Retina (tissue), 1 donor: ENCODE measurements at places on chromosomes 4 and X.

DNA sequence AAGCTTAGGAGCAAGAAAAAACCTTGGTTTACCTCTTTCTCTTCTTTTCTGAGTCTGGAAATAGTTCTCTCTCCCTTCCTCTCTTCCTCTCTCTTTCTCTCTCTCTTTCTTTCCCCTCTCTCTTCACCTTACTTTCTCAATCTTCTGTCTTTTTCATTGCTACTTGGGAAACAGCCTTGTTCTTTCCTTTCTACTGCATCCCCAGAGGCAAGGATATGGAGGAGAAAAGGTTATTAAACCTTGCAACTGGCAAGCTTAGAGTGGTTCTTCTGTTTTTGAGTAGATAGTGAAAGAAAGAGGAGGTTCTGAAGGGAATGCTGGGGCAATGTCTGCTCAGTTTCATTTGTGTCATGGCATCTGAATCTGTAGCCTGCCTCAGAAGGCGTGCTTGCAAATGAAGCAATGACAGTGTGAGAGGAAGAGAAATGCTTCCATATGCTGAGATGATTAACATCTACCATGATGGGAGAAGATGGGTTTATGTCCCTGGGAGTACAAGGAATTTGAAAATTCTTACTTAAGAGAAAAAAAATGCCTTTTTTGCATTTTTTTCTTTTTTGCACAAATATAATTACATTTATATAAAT is 190.6 kb downstream of the CEP135 start:
- no peak for DNase-seq

DNA sequence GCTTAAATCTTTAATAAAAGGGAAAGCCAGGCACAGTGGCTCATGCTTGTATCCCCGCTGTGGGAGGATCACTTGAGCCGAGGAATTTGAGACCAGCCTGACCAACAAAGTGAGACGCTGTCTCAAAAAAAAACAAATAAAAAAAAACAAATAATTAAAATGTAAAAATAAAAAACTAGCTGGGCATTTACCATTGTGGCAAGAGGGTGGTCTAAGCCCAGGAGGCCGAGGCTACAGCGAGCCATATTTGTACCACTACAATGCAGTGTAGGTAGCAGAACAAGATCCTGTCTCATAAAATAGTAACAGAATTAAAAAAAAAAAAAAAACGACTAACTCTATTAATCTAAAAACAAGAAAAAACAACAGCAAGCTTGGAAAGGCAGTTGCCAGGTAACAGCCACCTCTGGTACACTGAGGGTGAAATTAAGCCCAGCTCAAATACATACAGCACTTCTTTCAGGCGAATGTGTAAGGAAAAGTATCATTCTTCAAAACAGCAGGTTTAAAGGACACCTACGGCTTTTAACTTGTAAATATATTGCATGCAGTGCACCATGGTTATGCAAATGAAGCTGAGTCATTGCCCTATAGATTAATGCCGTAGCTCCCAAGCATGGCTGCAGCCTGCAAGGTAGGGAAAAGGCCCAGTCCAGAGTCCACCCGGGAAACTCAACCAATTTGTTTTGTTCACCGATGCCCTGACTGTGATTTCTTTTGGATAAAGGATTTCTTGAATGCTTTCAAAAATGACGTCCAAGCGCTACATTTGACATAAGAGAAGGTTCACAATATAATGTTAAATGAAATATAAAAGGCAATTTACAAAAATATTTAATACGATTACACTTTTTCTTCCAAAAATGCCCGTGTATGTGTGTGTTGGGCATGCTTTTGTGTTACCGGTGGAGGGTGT is 14.5 kb upstream of the TXLNG start:
- peak; percentile 21 for DNase-seq

GRCh38 chr4:67035986-67036385 is 509.3 kb downstream of the CENPC start:
- no peak for DNase-seq

DNA sequence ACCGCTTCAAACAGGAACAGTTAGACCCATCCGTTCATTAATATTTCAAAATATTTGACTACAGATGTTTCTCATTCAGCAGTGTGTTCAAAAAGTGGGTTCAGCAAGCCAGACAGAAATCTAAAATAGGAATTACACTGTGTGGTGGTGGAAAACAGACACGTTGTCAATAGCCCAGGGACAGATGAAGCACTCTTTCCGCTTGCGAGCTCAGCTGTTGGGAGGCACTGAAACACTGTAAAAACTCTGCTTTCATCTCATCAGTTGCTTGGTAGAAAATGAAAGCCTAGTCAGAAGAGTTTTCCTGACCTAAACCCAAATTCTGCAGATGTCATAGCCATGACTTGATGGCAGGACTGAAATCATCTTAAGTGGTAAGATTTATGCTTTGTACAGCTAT is 38.5 kb downstream of the LRP2BP start:
- no peak for DNase-seq

- DNase-seq, result no peak
Measured at GRCh38 chr4:176838601-176839433, 46.1 kb upstream of the VEGFC start.

GRCh38 chrX:2370456-2370855 is 130.3 kb downstream of the DHRSX start:
- no peak for DNase-seq

DNA sequence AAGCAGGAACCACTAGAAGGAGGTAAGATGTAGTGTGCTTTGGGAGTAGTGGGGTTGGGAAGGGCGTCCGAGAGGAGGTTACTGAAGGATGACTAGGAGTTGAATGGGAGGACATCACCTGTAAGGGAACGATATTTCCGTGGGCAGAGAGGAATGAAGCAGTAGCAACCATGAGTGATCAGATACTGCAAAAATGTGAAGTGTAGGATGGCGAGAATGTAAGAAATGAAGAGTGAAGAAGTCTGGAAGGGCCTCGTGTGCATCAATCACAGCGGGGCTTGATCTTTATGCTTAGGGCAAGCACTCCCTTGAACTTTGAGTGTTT is 594 bp downstream of the MSMO1 start:
- no peak for DNase-seq

DNA sequence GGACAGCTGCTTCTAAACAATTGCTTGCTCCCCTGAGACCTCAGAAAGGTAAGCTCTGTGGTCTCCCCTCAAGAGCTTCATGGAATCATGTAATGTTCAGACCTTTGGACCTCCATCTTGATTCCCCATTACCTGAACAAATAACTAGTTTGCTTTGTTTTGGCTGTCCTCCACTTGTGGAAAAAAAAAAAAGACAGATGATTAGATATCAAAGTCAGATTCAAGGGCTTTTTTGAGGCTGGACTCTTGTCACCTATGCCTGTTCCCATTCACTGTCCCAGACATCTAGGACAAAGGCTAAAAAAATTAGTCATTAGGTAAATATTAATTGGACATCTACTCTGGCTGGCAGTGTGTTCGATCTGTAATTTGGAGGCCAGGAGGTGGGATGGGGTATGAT is 13.3 kb downstream of the TMEM255A start:
- DNase-seq, result no peak

DNA sequence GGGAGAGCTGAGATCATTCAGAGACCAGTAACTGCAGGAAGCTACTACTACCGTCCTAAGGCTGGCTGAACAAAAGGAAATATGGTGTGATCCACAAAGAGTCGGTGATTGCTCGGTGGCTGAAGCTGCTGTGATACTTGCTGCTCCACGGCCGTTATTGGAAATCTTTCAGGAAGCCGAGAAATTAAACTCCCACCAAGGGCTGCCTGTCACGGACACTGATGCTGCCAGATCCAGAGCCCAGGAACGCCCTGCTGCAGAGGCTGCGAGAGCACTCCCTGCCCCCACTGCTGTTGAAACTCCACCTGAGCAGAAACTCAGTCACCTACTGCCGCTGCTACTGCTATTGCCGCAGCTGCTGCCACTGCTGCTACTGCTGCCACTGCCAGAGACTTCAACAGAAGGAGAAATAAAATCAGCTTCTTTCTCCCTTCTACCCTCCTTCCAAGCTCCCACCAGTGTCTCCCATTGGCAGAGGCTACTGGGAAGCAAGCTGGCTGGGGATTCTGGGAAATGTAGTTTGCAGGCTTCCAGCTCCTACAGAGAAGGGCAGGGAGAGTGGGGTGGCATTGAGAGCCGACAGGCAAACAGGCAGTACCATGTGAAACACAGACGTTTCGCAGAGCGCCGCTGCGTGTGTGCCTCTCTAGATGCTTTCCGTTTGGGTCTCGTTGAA is 126.0 kb upstream of the ENPP6 start:
- DNase-seq, result peak; percentile 93

GRCh38 chrX:643911-644303 is 13.3 kb downstream of the SHOX start:
- no peak for DNase-seq

- no peak for DNase-seq
Measured at GRCh38 chrX:16797358-16797757, 11.1 kb downstream of the TXLNG start.

DNA sequence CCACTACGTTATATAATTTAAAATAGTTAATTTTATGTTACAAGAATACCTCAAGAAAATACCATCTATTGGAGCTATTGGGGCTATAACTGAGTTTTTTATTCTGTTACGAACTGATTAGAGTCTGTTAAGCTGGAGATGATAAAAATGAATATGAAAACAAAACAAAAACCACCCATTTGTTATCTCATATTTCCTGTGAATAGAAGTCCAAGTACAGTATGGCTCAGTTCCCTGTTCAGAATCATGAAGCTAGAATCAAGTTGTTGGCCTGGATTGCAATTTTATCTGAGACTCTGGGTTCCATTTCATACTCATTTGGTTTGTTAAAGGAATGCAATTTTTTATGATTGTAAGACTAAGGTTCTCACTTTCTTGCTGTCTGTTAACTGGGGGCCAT is 319.1 kb upstream of the PCDH18 start:
- DNase-seq, result no peak

DNA sequence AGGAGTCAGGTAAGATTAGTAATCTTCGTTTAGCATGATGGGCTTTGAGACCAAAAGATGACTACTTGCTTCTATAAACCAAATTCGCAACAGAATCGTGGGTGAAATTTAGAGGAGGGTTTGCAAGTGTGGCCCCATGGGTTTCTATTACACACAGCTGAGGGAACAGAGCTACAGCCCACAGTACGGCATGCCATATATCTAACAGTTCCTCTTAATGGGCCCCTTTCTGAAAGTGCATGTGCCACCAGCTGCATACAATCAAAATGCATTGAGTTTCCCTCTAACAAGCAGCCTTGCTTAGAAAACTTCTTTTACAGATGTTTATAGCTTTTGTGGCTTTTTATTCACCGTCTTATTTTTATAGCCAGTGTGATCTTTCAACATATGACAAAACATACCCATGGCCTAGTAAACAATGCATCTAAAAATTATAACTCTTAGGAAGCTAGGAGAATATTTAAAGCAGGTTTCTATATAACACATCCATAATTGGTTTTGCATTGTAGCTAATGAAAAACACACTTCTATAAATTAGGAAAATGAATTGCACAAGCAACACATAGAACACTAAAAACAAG is 202.1 kb downstream of the PRDM5 start:
- DNase-seq, result no peak

DNA sequence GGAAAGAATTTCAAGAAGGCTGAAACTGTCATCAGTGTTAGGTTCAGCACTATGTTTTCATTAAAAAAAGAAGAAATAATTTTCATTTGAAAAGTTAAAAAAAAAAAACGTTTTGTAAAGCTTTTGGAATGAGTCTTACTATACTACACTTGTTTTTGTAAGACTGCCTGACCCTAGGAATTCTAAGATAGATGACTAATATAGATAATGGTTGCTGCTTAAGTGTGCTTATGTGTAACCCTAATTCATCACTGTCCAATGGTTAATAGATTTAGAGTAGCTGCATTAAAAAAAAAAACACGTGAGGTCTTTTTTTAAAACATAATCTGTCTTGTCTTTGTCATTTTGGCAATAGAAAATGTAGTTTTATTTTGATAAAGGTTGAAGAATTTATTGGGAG is 323.2 kb downstream of the IL1RAPL1 start:
- no peak for DNase-seq

DNA sequence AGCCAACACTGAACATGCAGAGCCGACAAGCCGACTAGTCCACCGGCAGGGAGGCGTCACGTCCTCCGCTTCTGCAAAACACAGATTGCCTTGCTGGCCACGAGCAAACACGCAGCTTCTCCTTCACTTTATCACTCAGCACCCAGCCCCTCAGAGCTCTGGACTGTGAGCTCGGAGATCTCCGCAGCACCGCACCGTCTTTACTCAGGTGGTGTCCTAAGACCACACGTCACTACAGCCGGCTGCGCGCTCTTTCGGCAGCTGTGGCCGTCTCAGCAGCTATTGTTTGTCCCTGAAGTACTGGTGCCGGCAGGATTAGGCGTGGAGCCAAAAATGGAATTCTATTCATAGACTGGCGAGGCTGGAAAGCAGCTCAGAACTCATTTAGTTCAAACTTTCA is 72.0 kb downstream of the FAT1 start:
- peak; percentile 45 for DNase-seq

DNA sequence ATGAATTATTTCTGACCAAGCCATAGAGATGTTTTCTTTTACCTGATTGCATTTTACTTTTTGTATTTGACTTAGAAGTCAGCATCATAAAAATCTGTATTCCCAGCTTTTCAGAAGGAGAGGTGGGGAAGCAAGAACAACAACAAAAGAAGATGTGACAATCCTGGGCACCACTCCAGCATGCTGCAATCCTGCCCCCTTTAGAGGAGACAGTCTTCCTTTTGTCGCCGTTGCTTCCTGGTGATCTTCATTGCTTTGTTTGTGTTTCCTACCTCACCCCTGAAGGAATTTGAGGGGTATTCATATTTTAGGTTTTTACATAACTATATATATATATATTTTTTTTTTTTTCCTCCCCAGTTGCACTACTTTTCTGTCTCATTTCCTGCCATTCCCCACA is 3.7 kb downstream of the QRFPR start:
- DNase-seq, result no peak

DNA sequence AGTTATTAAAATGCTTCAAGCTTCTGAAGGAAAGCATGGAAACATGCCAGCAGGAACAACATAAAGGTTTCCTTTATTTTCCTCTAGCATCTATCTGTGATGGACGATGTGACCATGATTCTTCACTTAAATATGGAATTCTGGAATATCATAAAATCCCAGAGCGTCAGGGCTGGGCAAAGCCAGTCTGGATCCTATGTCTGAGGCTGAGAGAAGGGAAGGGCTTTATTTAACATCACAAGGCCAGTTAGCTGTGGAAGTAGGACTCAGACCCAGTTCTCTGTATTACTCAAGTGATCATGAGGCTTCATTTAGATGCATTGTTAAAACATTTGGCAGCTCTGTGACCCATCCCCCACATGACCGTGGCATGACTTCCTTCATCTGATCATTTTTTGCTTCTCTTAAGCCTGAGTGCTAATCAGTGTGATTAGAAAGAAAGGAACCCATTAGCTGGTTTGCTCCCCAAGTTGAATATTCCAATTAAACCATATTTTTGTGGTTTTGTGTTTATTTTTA is 40.9 kb upstream of the EOLA2 start:
- no peak for DNase-seq

- DNase-seq, result peak; percentile 6
Measured at GRCh38 chr4:59339631-59340030, 1860.5 kb upstream of the ADGRL3 start.
